ENCODE measurements at places on chromosomes 4 and X. TPM values are rescaled to one million over a fixed set of nuclear protein-coding genes. Genes with fewer than 3 reads are reported as not detected.

Gene RHOXF2B
- total RNA-seq = not detected

Gene SYTL5
- 0.21 TPM for total RNA-seq

Gene GC
- total RNA-seq = not detected

Gene ZFYVE28
- total RNA-seq = 15.0 TPM

Gene IL2RG
- 3.0 TPM for total RNA-seq

Gene DMP1
- total RNA-seq = not detected

Gene ACE2
- not detected for total RNA-seq

Gene MFAP3L
- 6.6 TPM for total RNA-seq

Gene P2RY4
- 0.64 TPM for total RNA-seq

Gene CA5B
- 5.3 TPM for total RNA-seq

Gene MAGEA12
- total RNA-seq = not detected

Gene TRMT44
- total RNA-seq = 3.3 TPM

Gene TMEM128
- total RNA-seq = 38.8 TPM

Gene PDE5A
- 13.5 TPM for total RNA-seq

Gene NEXMIF
- 10.0 TPM for total RNA-seq

Gene ZCCHC18
- total RNA-seq = 3.7 TPM

Gene MND1
- total RNA-seq = not detected

Gene CENPVL1
- not detected for total RNA-seq

Gene CFP
- not detected for total RNA-seq

Gene S100G
- not detected for total RNA-seq

Gene PNPLA4
- 10.8 TPM for total RNA-seq

Gene MAGEE2
- not detected for total RNA-seq

Gene GPRASP1
- 18.7 TPM for total RNA-seq

Gene VGLL1
- 0.62 TPM for total RNA-seq

Gene UGT2B28
- not detected for total RNA-seq

Gene EMCN
- 60.3 TPM for total RNA-seq

Gene SYTL4
- total RNA-seq = 48.0 TPM

Gene NAP1L2
- 10.4 TPM for total RNA-seq

Gene CFI
- 93.2 TPM for total RNA-seq

Gene JCHAIN
- total RNA-seq = 4.9 TPM

Gene FGFR3
- 0.29 TPM for total RNA-seq

Gene GAGE12F
- not detected for total RNA-seq

Gene PPEF2
- total RNA-seq = not detected

Gene ZNF81
- total RNA-seq = 4.1 TPM

Gene LRP2BP
- 3.3 TPM for total RNA-seq

Gene CHRDL1
- total RNA-seq = 64.9 TPM

Gene DDX60
- total RNA-seq = 37.2 TPM

Gene SATL1
- total RNA-seq = not detected

Gene PCDH11X
- total RNA-seq = 7.1 TPM

Gene EVC
- 48.3 TPM for total RNA-seq

Gene TMSB15A
- total RNA-seq = 0.88 TPM

Gene CC2D2A
- total RNA-seq = 54.4 TPM

All from uterus (tissue), 4 donors.